ENCODE measurements at places on chromosomes 7 and 10.

GRCh38 chr10:124632064-124632531, 112.1 kb downstream of the FAM53B start:
- peak; percentile 17 for ATAC-seq

DNA sequence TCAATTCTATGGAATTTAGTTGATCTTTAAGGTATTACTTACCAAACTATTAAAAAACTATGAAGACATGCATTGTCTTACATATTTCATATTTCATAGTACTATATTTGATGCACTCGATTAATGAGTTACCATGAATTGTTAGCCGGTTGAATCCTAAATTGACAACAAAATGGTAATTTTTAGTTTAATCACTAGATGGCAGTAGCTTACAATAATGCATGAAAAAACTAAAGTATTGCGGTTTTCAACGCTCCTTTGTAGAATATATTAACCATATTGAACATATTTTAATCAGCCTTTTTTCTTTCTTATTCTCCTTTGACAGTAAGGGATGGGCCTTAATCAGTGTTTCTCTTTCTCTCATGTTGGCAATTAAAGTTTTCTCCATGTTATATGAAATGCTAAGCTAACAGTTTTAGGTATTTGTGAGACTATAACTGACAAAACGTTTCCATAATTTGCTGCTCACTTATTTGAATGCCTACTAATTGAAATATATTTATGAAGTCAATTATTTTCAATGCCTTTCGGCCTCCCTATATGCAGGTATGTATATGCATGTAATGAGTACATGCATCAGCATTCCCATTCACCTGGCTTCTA, 48.5 kb upstream of the ARL4A start:
- ATAC-seq = peak; percentile 62

GRCh38 chr10:43166207-43166879, 28.1 kb downstream of the CSGALNACT2 start:
- no peak for ATAC-seq

DNA sequence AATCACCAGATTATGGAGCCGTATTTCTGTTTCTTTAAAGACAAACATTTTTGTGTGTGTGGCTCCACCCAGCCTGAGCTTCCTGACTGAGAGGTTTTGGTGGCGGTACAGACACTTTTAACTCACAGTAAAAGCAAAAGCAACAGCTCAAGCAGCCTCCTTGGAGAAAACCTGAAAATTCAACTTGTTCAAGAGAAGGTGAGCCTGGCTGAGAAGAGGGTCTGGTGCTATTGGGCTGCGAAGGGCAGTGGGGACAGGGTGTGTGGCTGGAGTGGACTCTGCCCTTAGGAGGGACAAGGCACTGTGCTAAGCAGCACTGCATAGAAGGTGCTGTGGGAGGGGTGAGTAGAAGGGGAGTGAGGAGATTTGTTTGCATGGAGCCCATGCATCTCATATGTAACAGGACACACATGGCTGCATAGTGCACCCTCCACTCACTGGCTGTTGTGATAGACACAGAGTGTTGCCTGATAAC, at the start of gene GIMAP7:
TSS of gene GIMAP7 (plus strand) at position 125 of the 475 bp plus-strand sequence. CDS start 5,103 bp downstream, outside the sequence.
- no peak for ATAC-seq

- ATAC-seq = no peak
Measured at GRCh38 chr10:59265141-59265540, 88.7 kb downstream of the PHYHIPL start.

DNA sequence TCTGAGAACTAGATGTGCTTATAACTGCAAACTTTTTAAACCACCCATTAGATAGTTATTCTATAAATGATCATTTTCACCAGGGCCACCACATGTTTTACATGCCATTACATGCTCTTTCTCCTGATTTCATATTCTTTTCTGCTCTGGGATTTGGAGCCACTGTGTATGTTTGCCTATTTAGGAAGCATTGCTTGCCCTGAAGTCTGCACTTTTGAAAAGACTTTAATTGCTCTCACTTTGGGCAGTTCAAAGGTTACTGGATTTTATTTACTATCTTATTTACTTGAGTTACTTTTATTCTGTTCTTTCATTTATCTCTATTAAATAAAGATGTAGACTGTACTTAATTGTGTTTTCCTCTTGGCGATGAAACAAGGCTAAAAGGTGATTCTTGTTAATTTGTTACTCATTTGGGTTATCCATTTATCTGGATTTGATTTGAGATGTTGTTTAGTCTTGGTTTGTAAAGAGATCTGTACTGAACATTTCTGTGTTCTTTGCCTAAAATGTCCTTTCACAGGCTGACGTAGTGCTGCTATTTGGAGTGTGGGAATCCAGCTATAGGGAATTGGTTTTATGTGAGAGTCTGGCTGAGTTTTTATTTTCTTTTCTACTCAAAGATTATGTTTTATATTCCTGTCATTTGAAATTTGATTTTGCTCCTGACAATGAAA, 88.8 kb downstream of the SUGCT start:
- no peak for ATAC-seq

GRCh38 chr10:112379635-112380296, 5.8 kb downstream of the ACSL5 start:
- ATAC-seq = no peak

- ATAC-seq = no peak
Measured at GRCh38 chr10:88800152-88801125, 2.1 kb upstream of the LIPM start.

DNA sequence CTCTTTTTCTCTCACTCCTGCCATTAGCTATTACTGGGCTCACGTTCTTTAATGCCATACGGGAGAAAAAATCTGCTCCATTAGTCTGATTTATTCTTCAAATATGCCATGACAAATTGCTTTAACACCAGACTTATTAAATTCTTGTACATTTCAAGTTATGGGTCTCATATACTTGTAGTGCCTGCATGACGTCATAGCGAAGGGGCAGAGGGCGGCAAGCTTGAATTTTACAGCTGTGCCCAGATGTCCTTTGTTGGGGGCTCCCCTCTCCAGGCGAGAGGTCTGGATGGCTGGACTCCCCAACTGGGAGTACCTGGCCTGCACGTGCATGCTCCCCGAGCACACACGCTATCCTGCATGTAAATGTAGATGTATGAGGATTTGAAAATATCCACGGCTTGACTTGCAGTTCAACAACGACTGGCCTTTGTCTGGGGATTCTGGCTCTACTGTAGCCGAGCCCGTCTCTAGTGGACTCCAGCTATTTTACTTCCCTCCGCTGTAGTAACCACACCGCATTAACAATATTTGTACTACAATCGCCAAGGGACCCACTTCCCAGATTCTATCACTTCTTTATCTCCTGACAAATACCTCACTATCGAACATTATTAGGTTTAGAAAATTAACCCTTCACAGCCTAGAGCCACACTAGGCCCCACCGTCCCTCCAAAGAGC, 79.5 kb downstream of the EBF3 start:
- no peak for ATAC-seq

- peak; percentile 52 for ATAC-seq
Measured at GRCh38 chr7:135601182-135601581, 43.5 kb downstream of the NUP205 start.

DNA sequence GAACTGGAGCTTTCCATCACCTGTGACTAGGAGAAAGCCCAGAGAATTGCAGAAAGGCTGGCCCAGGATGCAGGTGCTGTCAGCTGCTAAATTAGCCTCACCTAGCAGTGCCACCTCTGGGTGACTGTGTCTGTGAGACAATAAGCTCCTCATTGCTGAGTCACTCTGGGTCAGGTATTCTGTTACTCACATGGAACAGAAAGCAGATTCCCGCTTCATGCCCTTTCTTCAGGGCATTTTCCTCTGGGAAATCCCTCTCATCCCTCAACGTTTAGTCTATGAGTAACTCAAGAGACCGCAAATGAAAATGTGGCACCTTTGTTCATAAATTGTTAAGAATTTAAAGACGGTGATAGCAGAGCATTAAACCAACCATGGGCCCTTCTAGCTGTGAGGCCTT, 184.0 kb downstream of the ADAM12 start:
- no peak for ATAC-seq

GRCh38 chr10:89215511-89215910, 8.4 kb upstream of the CH25H start:
- no peak for ATAC-seq
